ENCODE measurements at places on chromosomes 2 and 18.
A peak's percentile ranks its signal among the peaks of the same experiment; 100 is the strongest.

- DNase-seq, result no peak
Observed at GRCh38 chr2:74552914-74553811, 579 bp downstream of the LOXL3 start.

- DNase-seq, result no peak
Observed at GRCh38 chr18:30245766-30246455, 796.6 kb downstream of the DSC3 start.

- DNase-seq, result no peak
Observed at GRCh38 chr2:120958623-120959366, 223.1 kb downstream of the GLI2 start.

DNA sequence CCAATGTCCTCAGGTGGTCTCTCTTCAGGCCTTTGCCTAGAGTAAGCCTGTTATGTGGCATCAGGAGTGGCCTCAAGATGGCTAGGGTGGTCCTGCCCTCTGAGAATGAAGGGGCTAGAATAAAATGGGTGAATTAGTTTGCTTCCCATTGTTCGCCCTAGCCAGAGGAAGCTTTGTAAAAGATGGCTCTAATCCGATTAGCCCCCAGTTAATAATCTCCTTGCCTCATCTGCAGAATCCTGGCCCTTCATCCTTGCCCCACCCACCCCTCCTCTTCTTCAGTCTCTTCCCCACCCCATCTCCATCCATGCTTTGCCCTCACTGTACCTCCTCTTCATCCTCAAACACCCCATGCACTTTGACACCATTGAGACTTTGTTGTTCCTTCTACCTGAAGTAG lies 57.4 kb upstream of the LGALSL start:
- DNase-seq, result no peak

- DNase-seq, result no peak
Observed at GRCh38 chr2:61318553-61318952, 152.3 kb downstream of the USP34 start.

DNA sequence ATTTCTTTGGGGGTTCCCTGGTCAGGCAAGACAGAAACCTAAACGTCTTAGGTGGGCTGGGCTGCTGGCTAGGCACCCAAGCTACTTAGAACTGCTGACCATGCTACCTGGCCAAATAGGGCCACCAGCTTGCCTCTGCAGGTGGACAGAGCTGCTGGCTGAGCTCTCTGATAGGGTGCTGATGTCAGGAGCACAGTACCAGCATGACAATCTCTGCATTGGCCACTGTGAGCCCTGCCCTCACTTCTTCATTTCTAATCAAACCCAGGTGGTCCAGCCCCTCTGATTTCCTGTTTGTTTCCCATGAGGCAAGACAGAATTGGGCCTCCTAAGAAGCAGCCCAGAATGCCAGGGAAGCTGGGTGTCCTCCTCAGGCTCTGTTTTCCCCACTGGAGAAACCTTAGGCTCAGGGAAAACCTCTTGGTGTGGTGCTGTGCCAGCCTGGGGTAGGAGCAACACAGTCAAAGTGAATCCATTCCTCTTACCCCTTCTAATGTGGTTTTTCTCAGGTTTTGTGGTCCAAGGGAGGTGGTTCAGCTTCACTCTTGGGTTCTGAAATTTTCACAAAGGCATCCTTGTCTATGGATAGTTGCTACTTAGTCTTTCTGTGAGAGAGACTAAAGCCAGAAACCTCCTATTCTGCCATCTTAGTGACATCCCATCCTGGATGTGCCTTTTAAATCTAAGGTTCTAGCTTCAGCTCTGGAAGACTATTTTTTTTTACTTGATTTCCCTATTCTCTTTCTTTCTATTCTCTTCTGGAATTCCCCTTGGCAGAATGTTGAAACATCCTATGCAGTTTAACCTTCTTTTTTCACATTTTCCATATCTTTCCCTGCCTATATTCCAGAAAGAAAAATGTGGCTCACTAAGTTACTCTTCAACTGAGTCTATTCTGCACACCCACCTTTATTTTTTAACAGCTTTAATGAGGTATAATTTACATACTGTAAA lies 15.2 kb downstream of the SP100 start:
- no peak for DNase-seq

DNA sequence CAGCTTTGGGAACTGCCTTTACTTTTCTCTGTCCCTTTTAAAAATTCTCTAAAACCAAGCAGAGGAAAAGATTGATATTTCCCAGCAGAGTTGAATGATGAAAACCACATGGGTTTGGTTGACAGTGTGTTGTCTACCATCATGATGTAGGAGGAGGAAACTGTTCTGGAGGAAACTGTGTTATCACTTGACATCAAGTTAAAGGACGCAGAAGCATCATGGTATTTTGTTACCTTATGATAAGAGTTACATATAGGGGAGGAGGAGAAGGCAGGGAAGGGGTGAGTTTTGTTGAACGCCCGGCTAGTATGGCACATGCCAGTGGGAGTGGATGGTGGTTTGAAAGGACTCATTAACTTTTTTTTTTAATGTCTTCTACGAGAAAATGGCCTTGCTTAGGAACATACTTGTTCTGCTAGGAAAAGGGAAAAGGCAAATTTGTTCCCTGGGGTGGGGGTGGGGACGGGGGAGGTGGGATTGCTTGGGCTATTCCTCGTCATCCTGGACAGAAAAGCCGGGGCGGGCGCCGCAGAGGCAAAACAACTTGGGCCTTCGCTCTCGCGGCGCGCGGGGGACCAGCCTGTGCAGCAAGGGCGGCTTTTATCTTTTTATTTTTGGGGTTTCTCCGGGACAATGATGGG lies 766 bp downstream of the TMEM17 start:
- no peak for DNase-seq

GRCh38 chr2:102060792-102061191 lies 69.0 kb downstream of the IL1R2 start:
- DNase-seq, result no peak

- no peak for DNase-seq
Observed at GRCh38 chr2:240358080-240358479, 77.4 kb upstream of the GPC1 start.

GRCh38 chr18:22428672-22429071 lies 11.0 kb upstream of the CTAGE1 start:
- DNase-seq, result no peak

- DNase-seq, result no peak
Observed at GRCh38 chr2:235157746-235158482, 206.1 kb downstream of the SH3BP4 start.

- DNase-seq, result no peak
Observed at GRCh38 chr2:62603154-62603712, 97.2 kb upstream of the TMEM17 start.

DNA sequence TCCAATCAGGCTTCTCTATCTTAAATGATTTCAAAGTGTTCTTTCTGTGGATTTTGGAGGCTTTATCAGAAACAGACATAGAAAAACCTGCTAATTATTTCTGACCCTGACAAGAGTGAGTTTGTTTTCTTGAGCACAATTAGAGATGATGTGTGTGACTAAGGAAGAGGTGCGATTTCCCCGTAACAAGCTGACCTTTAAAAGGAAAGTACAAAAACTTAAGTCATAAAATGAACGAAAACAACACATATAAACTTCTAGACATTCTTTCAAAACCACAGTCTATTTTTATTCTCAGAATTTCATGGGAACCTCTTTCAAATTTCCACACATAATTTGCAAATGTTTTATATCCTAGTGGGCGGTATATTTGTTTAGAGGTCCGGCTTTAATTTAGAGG lies 604.8 kb downstream of the CPS1 start:
- no peak for DNase-seq

DNA sequence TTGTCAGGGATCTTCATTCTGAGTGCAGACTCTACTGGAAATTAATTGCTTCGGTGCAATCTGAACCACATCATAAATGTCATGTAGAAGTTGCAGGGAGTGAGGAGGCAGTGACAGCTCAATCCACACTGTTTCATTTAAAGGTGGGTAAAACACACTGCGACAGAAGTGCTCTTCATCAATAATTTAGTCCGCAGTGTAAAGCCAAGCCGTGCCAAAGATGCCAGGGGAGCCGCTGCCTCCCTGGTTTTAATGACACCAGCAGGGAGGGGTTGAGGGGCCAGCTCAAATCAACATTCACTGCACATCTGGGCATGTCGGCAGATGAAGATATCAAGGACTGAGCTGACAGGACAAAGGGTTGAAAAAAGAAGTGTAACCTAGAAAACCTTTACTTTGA lies 305.7 kb upstream of the VRK2 start:
- DNase-seq, result no peak

- DNase-seq, result peak; percentile 85
Observed at GRCh38 chr2:119434664-119435063, 3.0 kb downstream of the TMEM37 start.

DNA sequence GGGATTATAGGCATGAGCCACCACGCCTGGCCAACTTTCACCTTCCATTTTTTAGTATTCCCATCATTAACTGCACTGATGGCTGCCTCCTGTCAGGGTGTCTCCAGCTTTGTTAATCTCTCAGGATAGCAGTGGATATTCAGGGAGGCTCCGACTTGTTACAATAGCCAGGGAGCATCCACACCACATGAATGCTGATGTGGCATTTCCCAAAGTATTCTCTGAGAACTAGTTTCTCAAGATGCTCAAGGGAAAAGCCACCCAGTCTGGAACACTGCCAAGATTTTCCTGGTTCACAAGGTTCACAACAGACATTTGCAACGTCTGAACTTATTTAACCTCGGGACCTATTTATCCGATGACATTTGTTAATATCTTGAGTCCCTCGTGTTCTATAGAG lies 33.8 kb downstream of the ZNF519 start:
- DNase-seq, result no peak

GRCh38 chr18:25134861-25135260 lies 217.1 kb downstream of the ZNF521 start:
- DNase-seq, result no peak

DNA sequence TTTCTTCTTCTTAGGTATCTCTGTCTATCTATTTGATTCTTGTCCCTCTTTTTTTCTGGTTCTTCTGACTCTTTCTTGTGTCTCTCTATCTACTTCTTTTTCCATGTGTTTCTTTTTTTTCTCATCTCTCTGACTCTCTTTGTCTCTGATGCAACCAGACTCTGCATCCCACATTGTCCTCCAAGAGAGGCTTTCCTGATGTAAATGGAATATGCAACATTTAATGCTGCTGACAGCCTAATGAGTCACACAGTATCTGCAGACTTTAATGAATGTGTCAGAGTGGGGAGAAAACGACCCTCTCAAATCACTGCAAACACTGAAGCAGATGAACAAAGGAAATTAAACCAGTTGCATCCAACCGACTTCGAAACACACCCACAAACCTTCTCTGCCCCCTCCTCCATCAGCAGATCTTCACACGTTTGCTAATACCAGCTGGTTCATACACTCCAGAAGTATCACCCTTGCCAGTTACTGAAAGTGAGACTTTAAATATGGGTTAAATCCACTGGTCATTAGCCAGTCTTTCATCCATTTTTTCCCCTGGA lies 351.5 kb downstream of the TXNL1 start:
- no peak for DNase-seq

- no peak for DNase-seq
Observed at GRCh38 chr18:33849731-33850130, 271.7 kb downstream of the ASXL3 start.

GRCh38 chr2:55108456-55109160 lies 58.4 kb upstream of the RTN4 start:
- DNase-seq, result no peak

DNA sequence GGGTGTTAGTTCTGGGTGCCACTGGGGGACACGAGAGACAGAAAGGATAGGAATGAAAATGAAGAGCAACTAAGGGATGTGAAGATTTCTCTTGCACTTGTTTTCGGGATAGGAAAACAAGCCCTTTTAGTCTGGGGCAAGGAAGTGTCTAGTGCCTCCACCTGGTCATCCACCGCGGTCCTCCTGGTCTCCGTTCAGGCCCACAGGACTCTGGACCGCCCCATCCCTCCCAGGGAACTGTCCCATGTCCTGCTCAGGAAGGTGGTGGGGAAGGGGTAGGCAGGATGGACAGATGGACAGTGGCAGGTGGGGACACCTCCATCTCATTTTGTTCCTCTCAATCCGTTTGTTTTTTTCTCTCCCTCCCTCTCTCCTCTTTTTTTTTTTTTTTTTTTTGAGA lies 45.9 kb downstream of the AGAP1 start:
- DNase-seq, result no peak

- no peak for DNase-seq
Observed at GRCh38 chr2:85852152-85852840, 36.5 kb downstream of the ST3GAL5 start.

GRCh38 chr18:14943967-14944636 lies 196.1 kb downstream of the ANKRD30B start:
- no peak for DNase-seq

- no peak for DNase-seq
Observed at GRCh38 chr18:55775972-55776371, 188.0 kb upstream of the TCF4 start.

GRCh38 chr18:26471027-26471426 lies 77.3 kb downstream of the KCTD1 start:
- DNase-seq, result no peak

DNA sequence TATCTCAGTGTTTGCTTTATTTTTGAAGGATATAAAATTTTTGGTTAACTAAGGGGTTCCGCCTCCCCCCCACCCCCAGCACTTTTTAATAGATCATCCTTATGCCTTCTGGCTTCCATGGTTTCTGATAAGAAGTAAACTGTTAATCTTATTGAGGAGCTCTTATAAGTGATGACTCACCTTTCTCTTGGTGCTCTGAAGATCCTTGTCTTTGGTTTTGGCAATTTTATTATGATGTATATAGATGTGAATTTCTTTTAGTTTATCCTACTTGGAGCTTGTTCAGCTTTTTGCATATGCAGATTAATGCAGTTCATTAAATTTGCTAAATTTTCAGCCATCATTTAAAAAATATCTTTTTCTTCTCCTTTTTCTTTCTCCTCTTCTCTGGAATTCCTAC lies 91.7 kb upstream of the CTAGE1 start:
- no peak for DNase-seq

DNA sequence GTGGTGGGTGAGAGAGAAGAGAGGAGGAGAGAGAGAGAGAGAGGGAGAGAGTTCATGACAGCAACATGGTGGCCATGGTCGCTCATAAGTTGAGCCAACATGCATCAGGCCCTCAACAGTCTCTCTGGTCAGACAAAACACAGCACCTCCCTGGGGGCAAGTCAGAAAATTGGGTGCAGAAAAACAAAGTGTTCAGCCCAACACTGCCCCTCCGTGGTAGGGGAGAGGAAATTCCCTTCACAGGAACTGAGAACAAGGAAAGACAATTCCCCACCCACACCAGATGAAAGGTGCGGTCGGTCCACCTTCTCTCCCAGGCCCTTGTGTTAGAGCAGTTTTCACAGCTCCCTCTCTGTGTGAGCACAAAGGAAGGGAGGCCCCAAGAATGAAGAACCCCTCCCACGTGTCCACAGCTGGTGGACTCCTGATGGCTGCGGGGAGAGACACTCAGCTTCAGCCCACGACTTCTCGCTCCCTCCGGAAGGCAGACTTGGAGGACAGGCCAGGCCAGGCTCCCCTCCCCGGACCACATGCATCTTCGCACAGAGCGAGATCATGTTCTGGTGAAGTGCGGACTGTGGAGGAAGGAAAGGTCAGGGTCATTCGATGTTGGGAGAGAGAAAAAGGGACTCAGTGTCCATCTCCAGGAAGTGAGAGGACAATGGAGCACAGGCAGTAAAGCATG lies 181.7 kb downstream of the ANAPC1 start:
- DNase-seq, result peak; percentile 74

DNA sequence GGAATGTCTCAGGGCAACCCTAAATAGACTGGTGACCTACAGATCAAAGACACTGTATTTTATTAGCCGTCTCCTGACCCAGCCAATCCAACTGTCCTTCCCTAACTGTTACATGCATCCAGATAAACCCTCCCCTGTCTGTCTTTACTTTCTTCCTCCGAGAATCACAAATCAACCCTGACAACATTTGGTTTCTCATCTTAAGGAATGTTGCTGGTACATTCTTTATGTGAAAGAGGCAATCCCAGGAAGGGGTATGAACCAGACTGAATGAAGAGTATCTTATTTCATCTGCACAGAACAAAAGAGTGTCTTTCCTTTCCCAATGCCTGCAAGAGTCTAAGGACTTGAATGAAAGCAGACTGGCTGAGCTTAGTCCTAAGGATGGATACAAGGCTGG lies 113.9 kb upstream of the LTBP1 start:
- DNase-seq, result no peak
